CD4-positive, alpha-beta T cell treated with Interleukin-1 beta for 1 hour (primary cell): ENCODE measurements at places on chromosomes 6 and 20.
A peak's percentile ranks its signal among the peaks of the same experiment; 100 is the strongest.

DNA sequence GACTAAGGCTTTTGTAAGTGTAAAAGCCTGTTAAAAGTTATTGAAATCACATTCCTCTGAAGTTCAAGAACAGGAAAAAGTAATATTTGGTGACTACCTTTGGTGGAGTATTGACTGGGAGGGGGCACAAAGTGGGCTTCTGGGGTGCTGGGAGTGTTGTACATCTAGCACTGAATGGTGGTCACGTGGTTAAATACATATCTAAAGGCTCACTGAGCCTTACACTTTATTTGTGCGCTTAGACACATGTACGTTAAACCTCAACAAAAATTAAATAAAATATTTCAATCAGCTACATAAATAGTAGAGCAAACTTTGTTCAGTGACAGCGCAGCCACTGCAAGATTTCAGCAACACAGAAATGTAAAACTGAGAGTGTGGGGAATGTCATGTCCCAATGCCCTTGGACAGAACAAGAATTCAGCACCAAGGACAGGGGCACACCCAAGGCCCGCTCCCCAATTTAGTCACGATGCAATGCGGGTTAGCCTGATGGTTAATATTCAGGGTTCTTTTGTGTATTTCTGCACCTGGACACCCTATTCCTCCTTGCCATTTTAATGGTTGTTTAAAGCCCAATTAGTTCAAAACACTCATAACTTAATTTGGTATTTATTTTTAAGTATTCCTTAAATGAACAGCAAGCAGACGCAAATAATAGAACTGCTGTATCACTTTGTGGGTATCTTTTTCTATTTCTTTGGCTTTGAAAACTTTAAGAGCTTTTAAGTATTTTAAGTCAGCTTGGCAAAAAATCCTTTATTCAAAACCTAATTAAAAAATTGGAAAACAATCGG is 37.4 kb downstream of the ANGPT4 start:
- DNase-seq = peak; percentile 15

DNA sequence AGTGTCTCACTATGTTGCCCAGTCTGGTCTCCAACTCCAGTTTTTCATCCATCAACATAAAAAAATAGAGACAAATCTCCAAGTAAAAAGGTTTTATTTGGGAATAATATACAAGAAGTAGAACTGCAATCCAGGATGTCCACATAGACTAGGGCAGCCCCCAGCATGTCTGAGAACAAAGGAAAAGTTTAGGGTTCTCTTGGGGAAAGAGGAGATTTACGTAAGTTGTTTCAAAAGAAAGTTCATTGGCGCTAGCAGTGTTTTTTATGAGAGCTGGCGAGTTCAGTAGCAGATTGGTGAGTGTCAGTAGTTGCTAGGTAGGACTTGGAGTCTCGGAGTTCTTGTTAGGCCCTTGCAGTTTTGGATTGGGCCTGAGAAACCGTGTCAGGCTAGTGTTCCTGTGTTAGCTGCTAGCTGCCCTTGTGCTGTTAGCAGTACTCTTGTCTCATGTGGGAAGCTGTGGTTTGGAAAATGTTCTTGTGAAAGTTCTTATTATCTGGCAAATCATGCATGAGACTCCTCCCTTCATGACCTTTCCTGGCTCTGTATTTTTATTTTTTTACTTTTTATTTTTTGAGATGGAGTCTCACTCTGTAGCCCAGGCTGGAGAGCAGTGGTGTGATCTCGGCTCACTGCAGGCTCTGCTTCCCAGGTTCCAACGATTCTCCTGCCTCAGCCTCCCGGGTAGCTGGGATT is 24.7 kb downstream of the TTLL9 start:
- DNase-seq = peak; percentile 39

- no peak for DNase-seq
Observed at GRCh38 chr6:48714250-48714649, 603.3 kb upstream of the PTCHD4 start.

DNA sequence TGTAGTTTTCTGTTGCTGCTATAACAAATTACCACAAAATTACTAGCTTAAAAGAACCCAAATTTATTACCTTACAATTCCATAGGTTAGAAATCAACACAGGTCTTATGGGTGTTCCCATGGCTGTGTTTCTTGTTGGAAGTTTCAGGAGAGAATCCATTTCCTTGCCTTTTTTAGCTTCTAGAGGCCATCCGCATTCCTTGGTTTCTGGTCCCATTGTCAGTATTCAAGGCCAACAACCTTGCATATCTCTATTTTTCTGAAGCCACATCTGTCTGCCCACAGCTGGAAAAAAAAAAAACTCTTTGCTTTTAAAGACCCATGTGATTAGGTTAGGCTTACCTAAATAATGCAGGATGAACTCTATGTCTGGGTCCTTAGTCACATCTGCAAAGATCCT is 129.7 kb upstream of the SAMD5 start:
- no peak for DNase-seq

DNA sequence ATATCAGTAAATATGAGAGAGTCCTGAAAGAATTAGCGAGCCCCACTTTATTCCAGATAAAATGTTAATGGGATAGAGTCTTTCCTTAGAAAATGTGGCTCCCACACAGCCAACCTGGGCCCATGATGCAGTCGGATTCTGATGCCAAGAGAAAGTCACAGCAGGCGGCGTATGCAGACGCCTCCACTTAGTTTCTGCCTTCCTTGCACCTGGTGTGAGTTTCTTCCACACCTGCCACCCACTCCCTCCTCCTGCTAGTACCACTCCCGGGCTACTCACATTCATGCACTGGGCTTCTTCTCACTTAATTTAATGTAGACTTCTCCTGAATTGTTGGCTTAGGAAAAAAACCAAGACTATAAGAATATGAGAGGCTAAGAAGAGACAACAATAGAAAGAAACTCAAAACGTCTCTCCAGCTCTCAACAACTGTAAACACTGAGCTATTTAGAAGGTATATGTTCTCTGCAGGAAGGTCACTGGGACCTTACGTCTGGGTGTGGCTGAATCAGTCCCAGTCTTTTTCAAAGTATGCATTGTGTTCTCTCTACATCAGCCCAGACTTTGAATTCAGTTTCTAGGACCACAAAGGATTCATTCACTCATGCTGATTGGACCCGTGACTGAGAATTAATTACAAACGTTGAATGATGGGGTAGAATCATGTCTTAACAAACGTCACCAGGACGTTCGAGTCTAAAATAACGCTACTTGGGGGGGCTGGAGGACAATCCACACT is 70.4 kb downstream of the GCNT2 start:
- no peak for DNase-seq
